CMK (cell line): ENCODE measurements at places on chromosomes 6 and 20.

- DNase-seq = peak; percentile 82
Measured at GRCh38 chr20:63567386-63568169, 6.5 kb downstream of the HELZ2 start.

- DNase-seq = no peak
Measured at GRCh38 chr6:156852147-156852857, 75.1 kb downstream of the ARID1B start.

GRCh38 chr6:113364766-113365165, 492.4 kb upstream of the MARCKS start:
- DNase-seq = no peak

GRCh38 chr6:38290133-38290799, 349.5 kb downstream of the BTBD9 start:
- DNase-seq = no peak

- no peak for DNase-seq
Measured at GRCh38 chr6:14876778-14877613, 368.9 kb upstream of the JARID2 start.

- no peak for DNase-seq
Measured at GRCh38 chr6:128527375-128527774, 7.0 kb upstream of the PTPRK start.

DNA sequence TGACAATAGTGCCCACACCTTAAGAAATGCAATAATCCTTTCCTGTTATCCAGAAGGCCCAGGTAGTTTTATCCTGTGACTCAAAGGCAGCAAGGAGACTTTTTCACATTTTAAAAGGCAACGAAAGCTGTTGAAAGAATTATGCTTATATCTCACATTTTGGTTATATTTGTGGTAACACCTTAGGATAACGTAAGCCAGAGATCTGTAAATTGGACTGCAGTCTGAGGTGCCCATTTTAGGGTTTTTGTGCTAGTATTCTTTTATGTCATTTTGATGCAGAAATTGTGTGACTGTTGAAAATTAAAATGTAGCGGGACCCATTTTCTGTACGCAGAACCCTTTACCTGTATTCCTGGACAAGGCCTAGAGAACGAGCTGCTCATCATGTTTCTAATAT, 24.3 kb upstream of the MTHFD1L start:
- no peak for DNase-seq

DNA sequence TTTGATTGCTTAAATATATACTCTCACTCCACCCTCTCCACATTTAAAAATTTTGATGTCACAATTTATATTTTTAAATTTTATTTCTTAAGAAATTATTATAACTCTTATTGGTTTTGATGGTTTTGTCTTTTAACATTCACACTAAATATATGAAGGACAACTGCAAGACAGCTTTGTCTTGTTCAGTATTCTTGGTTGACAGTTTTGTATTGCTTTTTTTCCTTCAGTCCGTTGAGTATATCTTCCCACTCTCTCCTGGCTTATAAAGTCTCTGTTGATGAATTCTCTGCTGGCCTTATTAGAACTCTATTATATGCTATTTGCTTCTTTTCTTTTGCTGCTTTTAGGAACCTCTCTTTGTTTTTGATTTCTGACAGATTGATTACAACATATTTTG, 392.2 kb downstream of the C6orf118 start:
- no peak for DNase-seq

DNA sequence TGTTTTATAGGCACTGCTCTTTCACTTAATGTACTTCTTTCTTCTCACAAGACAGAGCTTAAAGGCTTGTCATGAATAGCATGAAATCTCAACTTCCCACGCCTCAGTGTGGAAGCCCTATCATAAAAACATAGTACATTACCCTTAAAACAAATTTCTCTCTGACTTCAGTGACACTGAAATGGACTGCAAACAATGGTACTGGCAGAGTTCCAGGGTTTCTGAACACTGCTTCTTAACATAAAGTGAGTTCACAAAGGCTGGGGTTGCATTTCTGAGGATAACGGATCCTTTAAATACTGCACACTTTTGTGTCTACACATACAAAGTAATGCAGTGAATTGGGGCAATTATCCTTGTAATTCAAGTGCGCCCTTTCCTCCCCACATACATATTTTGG, 32.3 kb upstream of the PLEKHG1 start:
- DNase-seq = no peak

DNA sequence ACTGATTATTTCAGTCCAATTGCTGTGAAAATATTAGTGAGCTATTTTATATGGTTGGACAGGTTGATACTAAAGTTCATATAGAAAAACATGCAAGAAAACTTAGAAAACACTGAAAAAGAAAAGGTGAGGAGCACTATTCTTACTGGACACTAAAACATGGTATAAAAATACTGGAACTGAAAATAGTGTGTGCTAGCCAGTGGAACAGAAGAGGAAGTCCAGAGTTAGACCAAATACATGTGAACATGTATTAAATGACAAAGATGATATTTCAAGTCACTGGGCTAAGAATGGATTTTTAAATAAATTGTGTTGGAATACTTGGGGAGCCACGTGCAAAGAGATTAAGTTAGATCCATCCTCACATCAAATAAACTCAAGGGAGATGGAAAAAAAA, 218.5 kb downstream of the TMEM242 start:
- DNase-seq = no peak

DNA sequence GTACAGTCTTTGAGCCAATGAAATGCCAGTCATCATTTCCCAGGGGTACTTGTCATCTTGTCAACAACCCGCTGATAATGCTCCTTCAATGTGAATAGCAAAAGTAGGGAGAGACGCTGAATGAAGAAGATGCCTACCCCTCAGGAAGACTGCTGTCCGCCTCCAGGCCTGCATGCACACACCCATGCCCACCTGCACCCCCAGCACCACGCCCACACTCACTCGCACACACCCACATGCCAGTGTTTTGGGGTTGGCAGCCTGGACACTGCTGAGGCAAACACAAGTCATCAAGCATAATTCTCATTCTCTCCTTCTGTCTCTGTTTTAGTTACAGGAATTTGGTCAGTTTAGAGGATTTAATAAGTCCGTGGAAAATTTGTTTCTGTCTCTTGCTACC, 63.6 kb downstream of the SYTL3 start:
- DNase-seq = no peak

DNA sequence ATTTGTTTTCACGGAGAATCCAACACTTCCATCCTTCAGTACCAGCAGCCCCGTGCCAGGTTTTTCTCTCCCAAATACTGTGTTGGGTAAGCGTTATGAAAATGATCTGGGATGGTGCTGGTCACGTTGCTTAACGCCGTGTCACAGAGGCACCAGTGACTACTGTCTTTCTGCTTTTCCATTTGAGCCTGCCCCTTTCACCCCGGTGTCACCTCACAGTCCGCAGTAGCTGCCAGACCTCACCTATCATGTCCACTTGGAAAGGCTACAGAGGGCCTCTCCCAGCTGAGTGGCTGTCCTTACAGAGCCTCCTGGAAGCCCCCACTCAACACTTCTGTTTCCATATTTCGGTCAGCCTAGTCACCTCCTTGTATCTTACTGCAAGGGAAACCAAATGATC, 176.5 kb upstream of the ARID1B start:
- no peak for DNase-seq

- no peak for DNase-seq
Measured at GRCh38 chr6:90947184-90948064, 360.6 kb upstream of the MAP3K7 start.

GRCh38 chr20:10332656-10333415, 101.2 kb downstream of the MKKS start:
- no peak for DNase-seq

DNA sequence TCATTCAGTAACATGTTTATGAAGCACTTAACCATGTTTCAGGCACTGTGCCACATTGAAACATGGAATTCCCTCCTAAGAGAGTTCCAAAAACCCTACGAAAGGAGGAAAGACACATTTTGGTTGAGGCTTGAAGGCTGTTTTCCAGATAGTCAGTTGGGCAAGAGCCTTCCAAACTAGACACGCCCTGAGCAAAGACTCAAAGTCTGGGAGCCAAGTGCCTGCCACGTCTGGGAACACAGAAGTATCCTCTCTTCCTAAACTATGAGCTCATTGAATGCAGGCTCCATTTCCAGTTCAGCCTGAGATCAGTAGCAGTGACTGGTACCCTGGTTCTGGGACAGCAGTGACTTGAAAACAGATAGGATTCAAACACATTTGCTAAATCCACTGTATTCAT, 74.5 kb upstream of the FAM8A1 start:
- no peak for DNase-seq

GRCh38 chr20:13800728-13801134, 15.9 kb downstream of the NDUFAF5 start:
- DNase-seq = no peak

GRCh38 chr6:110597761-110598160, 121.3 kb upstream of the SLC22A16 start:
- DNase-seq = no peak

GRCh38 chr6:151269321-151269995, 29.7 kb downstream of the AKAP12 start:
- no peak for DNase-seq

DNA sequence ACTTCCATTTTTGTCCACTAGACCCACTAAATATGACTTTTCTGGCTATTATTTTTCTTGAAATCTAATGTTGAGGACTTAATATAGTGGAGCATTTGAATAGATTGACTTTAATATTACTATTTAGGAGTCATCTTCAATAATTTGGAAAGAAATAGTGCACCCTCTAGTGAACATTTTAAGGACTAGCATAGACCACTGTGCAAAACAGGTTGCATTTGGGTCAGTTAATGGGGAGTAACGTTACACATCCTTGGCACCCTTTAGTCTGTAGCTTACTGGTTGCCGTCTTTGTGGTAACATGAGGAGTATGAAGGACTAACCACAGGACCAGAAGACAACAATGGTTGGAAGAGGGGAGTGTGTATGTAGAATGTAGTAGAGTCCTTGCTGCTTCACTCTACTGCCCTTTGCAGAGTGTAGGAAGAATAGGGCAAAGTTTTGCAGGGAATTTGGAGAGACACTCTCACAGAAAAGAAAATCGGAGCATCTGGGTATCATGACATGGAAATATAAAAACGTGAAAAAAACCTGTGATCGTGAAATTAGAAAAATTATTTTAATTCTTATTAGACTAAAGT, 25.2 kb downstream of the RFPL4B start:
- DNase-seq = no peak

DNA sequence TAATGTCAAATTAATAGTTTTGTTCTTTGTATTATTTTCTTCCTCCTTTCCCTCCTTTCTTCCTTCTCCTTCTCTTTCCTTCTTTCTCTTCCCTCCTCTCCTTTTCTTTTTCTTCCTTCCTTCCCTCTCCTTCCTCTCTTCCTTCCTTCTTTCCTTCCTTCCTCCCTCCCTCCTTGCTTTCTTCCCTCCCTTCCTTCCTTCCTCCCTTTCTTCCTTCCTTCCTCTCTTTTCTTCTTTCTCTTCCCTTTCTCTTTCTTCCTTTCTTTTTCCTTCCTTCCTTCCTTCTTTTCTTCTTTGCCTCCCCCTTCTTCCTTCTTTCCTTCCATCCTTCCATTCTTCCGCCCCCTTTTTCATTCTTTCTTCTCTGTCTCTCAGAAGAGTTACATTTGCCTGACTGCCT, 518.2 kb upstream of the ID4 start:
- DNase-seq = no peak

DNA sequence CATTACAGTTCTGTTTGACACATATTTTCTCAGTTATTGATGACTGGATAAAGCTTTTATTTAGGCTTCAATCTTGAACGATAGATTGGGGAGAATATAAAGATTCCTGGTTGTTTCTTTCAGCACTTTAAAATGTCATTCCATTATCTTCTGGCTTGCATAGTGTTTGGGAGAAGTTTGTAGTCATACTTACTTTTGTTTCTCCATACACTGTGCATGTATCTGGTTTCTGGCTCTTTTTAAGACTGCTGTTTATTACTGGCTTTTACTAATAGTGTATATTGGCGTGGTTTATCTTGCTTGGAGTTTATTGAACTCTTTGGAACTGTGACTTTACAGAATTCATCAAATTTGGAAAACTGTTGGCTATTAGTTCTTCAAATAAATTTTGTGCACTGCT, 49.2 kb downstream of the RGS17 start:
- no peak for DNase-seq
